ENCODE measurements at places on chromosomes 7 and 10. TPM values are rescaled to one million over a fixed set of nuclear protein-coding genes. Genes with fewer than 3 reads are reported as not detected.

Gene ZPBP
- total RNA-seq: not detected

Gene HOXA1
- total RNA-seq: 3.0 TPM

Gene SPDYE11
- total RNA-seq: not detected

Gene OR2A12
- not detected for total RNA-seq

Gene ZNF518A
- total RNA-seq: 7.1 TPM

Gene TMEM254
- 19.3 TPM for total RNA-seq
